ENCODE measurements at places on chromosomes 7 and 10. TPM values are rescaled to one million over a fixed set of nuclear protein-coding genes. Genes with fewer than 3 reads are reported as not detected.
A peak's percentile ranks its signal among the peaks of the same experiment; 100 is the strongest.

MRC1 gene
- total RNA-seq, result 0.44 TPM

AMZ1 gene
- total RNA-seq, result 14.6 TPM

LDB3 gene
- total RNA-seq, result 0.07 TPM

CFAP69 gene
- total RNA-seq, result 0.29 TPM

GRIFIN gene
- total RNA-seq, result not detected

DNA sequence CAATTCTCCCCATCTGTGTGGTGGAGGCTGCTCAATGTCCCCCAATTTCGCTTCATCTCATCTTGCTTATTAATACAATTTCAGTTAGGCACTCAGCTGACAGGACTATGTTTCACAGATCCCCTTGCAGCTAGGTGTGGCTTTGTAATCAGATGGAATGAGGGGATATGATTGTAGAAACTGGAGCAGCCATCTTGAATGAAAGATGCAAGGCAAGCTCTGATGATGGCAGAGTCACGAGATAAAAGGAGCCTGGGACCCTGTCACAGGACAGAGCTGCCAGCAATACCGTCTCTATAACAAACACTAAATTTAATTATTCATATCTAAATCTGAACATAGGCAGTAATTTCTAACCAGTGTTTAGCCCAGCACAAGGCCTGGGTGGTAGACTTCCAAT is 991 bp upstream of the DLD start:
- DNase-seq, result no peak
- no peak overlapping the region for H3K4me3 ChIP-seq
- peaks cover 22% of the 10 kb centered on the region for H3K4me1 ChIP-seq

GRCh38 chr7:98669329-98670000 is 52.4 kb downstream of the NPTX2 start:
- no peak overlapping the region for H3K27ac ChIP-seq
- H3K27me3 ChIP-seq, result no peaks in the 10 kb centered on the region
- H3K36me3 ChIP-seq, result no peaks in the 10 kb centered on the region
- no peaks in the 10 kb centered on the region for H3K4me1 ChIP-seq

DNA sequence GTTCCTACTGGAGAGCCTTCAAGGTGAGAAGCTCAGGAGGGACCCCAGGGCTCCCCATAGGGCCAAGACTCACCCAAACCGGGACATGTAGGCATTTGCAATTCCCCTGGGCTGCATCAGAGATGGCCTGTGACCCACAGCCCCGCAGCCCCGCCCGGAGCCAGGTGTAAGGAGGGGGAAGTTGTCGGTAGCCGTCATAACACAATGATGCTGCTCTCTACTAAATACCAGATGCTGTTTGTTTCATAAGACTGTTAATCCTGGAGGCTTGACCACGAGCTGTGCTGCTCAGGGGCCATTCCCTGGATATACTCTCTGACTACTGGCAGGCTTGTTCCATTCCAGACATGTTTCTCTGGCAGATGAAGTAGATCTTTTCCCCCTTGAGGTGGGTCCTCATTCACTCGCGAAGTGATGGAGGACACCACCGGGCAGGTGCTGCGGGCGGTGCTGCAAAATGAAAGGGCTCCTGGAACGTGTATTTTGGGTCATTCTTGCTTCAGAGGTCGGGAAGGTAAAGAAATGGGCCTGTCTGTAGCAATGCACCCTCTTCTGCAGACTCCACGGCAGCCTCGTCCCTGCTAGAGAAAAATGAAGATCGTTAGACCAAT is 61.1 kb downstream of the MKI67 start:
- peak overlapping the region; percentile 86 for H3K27ac ChIP-seq
- peaks cover 46% of the 10 kb centered on the region for H3K36me3 ChIP-seq
- no peaks in the 10 kb centered on the region for H3K27me3 ChIP-seq
- peaks cover 64% of the 10 kb centered on the region for H3K4me1 ChIP-seq
- DNase-seq, result no peak

GRCh38 chr7:131346885-131347592 is 19.4 kb downstream of the MKLN1 start:
- no peak overlapping the region for H3K4me3 ChIP-seq
- no peaks in the 10 kb centered on the region for H3K36me3 ChIP-seq
- no peak for DNase-seq
- no peaks in the 10 kb centered on the region for H3K27me3 ChIP-seq
- no peak overlapping the region for H3K27ac ChIP-seq

DNA sequence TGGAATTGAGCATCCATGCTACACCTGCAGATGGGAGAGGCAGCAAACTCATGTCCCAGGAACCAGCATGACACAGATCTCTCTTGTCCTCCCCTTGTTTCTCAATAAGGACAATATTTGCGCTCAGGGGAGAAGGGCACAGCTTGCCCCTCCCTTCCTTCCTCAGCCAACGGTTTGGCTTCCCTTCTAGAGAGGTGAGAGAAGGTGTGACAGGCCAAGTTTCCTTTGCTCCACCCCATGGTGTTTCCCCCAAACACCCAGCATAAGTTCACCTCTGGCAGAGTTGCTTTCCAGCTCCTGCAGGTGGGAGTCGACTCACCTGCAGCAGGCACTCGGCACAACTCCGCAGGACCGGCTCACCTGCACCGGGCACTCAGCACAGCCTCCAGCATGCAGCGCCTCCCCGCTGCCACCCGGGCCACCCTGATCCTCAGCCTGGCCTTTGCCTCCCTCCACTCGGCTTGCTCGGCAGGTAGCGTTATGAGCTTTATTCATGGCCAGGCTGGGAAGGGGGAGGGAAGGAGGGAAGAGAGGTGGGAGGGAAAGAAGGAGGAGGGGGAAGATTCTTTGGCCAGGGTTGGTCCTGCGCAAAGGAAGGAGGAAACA is at the start of the genes ATP6V0A4 and TMEM213:
ATP6V0A4 (minus strand) TSS at position 482 of the 606 bp plus-strand sequence. CDS start 26,949 bp downstream, outside the sequence.
TMEM213 (plus strand) TSS at position 280 of the 606 bp plus-strand sequence; CDS start at position 391, 111 bp downstream.
- H3K4me1 ChIP-seq, result no peaks in the 10 kb centered on the region
- H3K27ac ChIP-seq, result no peak within 1 kb of the TSS
- DNase-seq, result no peak
- no peaks in the 10 kb centered on the region for H3K36me3 ChIP-seq
- H3K27me3 ChIP-seq, result no peaks in the 10 kb centered on the region

- DNase-seq, result no peak
- no peak overlapping the region for H3K4me3 ChIP-seq
- H3K36me3 ChIP-seq, result no peaks in the 10 kb centered on the region
- peaks cover 10% of the 10 kb centered on the region for H3K27me3 ChIP-seq
- H3K27ac ChIP-seq, result no peak overlapping the region
- H3K4me1 ChIP-seq, result no peaks in the 10 kb centered on the region
These were observed 13.8 kb upstream of the LMOD2 start for GRCh38 chr7:123641901-123642300.

DNA sequence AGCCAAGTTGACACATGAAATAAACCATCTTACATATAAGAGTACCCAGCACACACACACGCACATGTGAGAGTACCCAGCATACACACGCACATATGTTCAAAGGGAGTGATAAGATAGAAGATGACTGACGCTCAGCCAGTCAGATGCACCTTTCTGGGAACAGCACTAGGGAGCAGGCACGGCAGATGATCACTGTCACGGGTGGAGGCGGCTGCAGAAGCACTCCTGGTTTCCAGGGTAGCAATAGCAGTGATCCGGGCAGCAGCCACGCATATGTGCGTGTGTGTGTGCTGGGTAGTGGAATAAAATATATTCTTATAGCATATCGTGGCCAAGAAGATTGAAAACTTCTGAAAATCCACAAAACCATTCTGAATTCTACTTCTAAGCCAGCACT is 85.8 kb upstream of the NAMPT start:
- H3K36me3 ChIP-seq, result no peaks in the 10 kb centered on the region
- H3K4me3 ChIP-seq, result no peak overlapping the region
- DNase-seq, result no peak
- no peak overlapping the region for H3K27ac ChIP-seq

Measured in B cell (primary cell).